IPS-NIHi11 (cell line): ENCODE measurements at places on chromosomes 7 and 10.
A peak's percentile ranks its signal among the peaks of the same experiment; 100 is the strongest.

- no peak for DNase-seq
Observed at GRCh38 chr10:94850766-94851165, 87.7 kb upstream of the CYP2C9 start.

DNA sequence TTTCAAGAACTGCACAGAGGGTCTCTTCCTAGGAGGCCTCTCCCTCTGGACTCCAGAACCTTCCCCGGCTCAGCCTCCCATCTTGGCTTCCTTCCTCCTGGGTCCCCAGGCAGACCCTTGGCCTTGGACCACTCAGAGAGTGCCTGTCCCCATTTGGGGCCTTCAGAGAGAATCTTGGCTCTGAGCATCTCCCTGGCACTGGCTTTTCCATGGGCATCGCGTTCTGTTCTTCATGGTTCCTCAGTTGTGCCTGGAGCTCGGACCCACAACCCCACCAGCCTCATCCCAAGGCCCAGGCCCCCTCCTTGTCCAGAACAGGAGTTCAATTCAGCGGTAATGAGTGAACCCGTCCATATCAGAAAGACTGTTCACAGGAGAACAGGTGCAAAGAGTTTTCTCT lies 73.4 kb downstream of the VIPR2 start:
- DNase-seq = no peak

DNA sequence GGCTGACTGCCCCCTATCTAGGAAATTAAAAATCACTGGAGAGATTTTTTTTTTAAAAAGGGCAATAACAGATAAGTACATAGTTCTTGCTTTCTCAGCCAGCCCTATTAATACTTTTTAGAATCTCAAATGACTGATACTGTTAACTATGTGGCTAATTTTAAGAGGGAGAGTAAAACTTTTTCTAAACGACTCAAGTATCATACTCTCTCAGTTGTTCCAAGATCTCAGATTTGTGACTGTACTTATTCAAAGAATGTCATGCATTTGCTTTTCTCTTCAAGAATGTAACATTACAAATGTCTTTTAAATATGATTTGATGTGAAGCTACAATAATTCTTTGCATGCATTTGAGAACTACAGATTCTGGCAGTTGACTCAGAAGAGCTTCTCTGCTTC lies 55.4 kb upstream of the RAB11FIP2 start:
- no peak for DNase-seq

DNA sequence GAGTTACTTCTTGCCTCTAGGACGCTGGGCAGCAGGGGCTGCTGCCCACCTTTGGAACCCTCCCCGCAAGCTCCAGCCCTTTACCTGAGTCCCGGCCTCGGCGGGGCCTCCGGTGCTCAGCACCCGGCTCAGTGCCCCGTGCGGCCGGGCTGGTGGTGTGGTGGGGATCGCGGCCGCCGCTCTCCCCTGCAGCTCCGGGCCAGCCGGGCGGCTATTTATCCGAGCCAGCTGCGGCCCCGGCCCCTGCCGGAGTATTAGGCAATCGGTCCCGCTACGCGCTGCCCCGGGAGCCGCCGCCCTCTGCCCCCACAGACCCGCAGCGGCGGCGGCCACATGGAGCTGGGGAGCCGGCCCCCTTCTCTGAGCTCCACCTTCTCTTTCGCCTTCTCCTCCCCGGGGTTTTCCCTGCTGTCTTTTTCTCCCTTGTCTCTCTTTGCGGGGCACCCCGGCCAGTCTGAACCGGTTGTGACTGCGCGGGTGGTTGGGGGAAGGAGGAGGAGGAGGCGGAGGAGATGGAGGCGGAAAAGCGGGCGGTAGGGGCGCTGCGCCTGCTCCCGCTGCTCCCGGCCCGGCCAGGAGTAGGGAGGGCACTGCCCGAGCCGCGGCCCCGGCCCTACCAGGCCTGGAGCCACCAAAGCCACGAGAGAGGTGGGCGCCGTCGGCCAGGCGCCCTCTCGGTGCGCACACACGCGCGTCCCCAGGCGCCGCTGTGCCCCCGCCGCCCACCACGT lies at the start of gene SLC16A9:
Gene SLC16A9 (minus strand): TSS at position 456 of the 731 bp plus-strand sequence. CDS start 25,559 bp downstream, outside the sequence.
- peak; percentile 89 for DNase-seq

DNA sequence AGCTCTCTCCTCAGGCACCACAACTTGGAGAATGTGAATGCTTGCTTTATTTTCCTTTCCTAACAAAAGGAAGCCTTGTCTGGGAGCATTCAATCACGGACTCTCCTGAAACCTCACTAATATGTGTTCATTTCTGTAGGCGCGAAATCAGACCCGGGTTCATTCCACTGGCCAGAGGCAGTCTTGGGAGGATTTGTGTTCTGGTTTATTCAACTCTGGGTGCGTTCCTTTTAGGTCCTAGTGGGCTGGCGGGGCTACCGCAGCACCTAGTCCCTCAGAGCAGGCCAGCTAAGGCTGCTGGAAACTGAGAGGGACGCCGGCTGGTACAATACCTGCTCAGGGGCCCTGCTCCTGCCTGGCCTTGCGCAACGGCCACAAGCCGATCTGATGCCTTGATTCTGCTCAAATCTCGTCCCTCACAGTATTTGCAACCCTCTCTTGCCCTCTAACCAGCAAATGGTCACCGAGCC lies 7.5 kb downstream of the HOXA4 start:
- no peak for DNase-seq

GRCh38 chr7:113402005-113402404 lies 283.7 kb upstream of the SMIM30 start:
- no peak for DNase-seq

- DNase-seq = no peak
Observed at GRCh38 chr10:133087045-133087678, 562 bp upstream of the ADGRA1 start.

- no peak for DNase-seq
Observed at GRCh38 chr10:92313750-92314149, 22.8 kb downstream of the MARCHF5 start.

DNA sequence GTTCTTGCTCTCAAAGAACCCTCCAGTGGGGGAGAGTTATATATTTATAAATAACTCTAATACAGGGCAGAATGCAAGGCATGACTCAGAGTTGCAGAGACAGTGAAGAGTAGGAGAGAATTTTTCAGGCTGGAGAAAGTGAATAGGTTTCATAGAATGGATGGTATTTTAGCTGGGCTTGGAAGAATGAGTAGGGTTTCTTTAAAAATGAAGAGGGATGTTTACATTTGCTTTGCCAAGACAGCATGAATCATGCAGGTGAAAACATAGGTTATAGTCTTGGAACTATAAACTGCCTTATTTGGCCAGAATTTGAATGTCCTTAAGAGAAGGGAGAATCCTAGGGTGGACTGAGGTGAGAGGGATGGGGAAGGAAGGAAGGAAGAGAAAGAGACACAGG lies 124.8 kb downstream of the CPED1 start:
- no peak for DNase-seq

DNA sequence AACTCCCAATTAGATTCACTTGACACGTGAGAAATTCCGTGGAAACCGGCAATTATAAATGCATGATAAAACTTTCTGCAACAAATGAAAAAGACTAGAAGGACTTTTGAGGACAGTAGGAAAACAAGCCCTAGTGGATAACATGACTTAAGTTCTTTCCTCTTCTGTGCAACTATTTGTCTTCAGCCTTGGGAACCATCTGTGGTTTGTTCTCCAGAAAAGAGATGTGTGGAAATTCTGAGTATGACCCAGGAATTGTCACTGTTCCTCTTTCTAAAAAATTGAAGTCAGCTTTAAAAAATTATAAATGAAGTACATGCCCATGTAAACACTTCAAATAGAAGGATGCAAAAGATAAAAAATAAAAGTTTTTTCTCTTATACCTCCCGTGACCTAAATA lies 128.6 kb upstream of the SVIL start:
- DNase-seq = no peak

GRCh38 chr7:2116989-2117591 lies 115.7 kb downstream of the MAD1L1 start:
- no peak for DNase-seq

- DNase-seq = peak; percentile 84
Observed at GRCh38 chr7:44072364-44073231, 7.2 kb upstream of the PGAM2 start.

DNA sequence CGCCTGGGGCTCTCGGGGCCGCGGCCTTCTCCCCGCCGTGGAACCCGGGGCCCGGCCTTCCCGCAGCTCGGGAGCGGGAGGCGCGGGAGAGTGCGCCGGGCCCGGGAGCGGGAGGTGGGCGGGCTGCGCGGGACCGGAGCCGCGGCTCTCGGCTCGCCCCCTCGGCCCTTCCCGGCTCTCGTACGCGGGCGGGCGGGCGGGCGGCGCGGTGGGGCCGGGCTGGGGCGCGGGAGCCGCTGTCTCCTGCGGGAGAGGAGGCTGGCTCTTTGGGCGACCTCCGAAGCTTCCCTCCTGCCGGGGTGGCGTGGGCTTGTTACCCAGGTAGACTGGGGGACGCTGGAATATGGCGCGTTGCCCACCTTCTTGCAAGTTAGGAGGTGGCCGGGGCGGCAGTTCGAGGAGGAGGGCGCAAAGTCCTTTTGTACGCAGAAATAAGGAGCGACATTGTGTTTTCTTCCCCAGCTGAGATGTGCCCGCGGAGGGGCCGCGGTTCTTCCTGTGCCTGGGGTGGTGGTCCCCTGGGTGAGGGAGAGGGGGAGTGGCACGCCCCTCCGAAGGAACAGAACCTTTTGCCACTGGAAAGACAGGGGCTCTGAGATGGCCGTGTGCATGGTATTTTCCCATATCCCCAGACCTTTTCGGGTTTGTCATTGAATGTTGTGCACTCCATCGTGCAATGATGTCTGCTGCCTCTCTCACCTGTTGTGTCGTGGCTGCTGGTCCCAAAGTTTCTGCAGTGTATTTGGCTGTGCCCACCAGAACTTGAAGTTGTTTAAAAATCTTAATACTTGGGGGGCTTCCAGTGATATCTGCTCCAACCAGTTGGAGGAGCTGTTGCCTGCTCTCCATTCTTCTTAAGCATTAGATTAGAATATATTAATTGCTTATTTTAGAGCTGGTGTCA lies 844 bp downstream of the NRF1 start:
- no peak for DNase-seq

GRCh38 chr10:1382711-1383110 lies 326.5 kb downstream of the WDR37 start:
- no peak for DNase-seq

DNA sequence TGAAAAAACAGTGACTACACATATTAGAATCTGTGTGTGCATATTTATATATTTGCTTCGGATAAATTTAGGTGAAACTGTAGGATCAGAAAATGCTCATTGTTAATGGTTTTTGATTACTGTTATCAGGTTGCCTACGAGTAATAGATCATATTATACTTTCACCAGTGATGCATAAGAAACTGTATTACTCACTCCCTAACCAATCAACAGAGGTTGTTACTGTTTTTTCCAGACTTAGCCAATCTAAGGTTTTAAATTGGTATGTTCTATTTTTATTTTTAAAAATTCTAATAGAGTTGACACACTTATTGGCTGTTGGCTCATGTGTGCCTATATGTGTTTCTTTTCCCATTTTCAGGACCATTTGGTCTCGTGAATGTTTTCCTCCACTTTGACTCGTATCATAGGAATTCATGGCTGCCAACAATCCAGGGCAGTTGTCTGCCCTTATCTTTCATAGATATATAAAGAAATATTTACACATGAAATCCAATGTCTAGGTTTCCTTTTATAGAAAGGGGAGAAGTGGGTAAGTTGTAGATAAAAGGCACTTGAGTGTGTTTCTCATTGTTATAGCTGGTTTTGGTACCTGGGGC lies 59.2 kb downstream of the ANLN start:
- no peak for DNase-seq

GRCh38 chr7:42099470-42100155 lies 137.4 kb downstream of the GLI3 start:
- no peak for DNase-seq

DNA sequence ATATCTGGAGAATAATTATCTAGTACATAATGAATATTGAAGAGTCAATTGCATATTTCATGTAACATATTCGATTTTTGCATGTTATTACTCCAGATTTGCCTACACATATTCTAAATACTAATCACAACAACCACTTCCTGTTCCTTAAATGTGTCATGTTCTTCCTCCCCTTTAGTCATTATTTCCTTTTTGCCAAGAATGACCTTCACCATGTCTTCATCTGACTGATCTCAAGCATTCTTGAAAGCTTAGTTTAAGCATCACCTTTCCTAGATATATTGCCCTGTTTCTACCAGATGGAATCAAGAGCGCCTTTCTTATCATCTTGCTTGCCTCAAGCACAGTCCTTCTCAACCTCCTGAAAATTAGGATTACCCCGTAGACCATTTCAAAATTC lies 23.5 kb upstream of the MEOX2 start:
- DNase-seq = no peak

GRCh38 chr10:43250615-43251418 lies 16.0 kb downstream of the RASGEF1A start:
- DNase-seq = no peak

DNA sequence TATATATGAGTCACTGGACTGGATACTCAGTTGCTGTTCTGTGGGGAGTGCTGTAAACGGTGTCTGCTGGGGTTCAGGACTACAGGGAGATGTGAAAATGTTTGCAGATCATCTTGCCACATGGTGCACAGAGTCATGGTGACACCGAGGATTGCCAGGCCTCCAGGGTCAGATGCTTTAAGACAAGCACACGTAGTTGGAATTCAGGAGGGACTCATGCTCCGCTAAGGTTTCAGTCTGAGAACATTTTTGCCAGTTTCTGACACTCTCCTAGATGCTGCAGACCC lies 211.3 kb downstream of the CXCL12 start:
- no peak for DNase-seq

- DNase-seq = no peak
Observed at GRCh38 chr10:18231480-18231879, 91.3 kb downstream of the CACNB2 start.

DNA sequence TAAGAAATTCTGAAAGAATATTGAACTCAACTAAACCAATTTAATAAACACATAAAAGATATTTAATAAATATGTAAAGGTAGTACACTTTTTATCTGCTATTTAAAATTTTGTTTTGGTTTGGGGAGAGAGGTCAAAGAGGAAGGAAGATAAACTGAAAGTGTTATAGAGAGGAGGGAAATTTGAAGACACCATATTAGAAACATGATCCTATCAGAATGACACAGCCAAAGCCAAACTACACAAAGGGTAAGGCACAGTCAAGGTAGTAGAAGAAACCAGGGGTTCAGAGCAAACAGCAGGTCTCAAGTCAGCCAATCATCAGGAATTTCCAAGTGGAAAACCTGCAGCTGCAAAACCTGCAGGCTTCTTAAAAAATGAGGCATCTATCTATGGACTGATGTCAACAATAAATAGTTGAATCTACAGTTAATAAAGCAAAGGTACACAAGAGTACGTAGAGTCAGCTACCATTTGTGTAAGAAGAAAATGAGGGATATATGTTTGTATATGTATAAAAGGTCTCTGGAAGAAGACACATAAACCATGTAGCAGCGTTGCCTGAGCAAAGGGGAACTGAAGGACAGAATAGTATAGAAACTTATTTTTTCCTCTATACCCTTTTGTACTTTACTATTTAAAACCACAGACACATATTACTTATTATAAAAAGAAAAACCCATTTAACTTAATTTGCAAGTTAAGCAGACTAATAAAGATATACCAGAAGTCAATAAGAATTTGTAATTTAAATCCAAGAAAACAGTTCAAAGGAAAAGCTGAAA lies 10.0 kb downstream of the ZNF800 start:
- no peak for DNase-seq

DNA sequence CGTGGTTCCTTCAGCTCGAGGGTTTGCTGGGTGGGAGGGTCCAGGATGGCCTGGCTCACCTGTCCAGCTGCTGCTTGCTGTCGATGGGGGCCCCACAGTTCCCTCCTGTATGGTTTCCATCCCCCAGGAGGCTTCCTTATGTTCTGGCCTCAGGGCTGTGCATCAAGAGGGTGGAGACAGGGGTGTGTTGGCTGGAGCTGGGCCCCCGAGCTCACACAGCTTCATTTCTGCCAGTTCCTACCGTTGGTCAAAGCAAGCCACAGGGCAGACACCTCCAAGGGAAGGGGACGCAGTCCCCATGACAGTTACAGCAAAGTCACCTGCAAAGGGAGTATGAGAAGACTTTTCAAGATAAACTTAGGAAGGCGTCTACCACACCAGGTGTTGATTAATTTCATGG lies 156.9 kb downstream of the EBF3 start:
- DNase-seq = no peak
